Esophagus squamous epithelium (tissue), 5 donors: ENCODE measurements at places on chromosomes 7 and 10.

DNA sequence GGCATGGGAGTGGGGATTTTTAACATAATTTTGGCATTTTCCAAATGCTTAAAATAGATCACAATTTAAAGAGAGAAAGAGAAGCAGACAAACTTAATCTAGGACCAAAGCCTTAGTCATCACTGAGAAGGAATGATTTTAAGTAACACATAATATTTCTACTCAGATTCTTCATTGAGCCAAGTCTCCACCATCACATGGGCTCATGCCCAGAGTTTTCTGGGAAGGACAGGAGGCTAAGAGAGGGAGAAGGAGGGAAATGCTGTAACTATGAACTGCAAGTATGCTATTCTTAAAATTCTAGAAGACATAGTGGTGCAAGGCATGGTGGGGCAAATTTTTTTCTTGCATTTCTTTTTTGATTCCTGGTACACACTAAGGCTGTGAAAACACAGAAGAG lies 23.8 kb upstream of the UBE2D1 start:
- no peak overlapping the region for H3K27ac ChIP-seq
- peaks cover 7% of the 10 kb centered on the region for H3K27me3 ChIP-seq
- no peak overlapping the region for H3K4me3 ChIP-seq
- no peaks in the 10 kb centered on the region for H3K4me1 ChIP-seq

DNA sequence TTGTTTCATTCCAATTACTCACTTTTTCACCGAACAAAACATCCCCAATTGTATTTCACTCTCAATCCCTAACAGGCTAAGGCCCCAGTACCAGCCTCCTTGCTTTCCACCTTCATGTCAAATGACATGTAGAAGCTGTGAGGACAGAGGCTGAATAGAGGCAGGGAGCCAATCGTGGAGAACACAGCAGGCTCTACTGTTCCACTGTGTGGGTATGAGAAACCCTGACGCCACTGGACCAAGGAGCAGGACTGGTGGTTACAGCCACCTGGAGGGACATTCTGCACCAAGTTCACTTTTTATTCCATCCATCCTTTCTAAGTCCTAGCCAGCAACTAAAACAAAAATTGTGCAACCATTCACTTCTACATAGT lies 502.8 kb downstream of the SORCS1 start:
- no peak overlapping the region for H3K27ac ChIP-seq
- H3K36me3 ChIP-seq, result no peaks in the 10 kb centered on the region
- H3K27me3 ChIP-seq, result no peaks in the 10 kb centered on the region
- DNase-seq, result no peak

DNA sequence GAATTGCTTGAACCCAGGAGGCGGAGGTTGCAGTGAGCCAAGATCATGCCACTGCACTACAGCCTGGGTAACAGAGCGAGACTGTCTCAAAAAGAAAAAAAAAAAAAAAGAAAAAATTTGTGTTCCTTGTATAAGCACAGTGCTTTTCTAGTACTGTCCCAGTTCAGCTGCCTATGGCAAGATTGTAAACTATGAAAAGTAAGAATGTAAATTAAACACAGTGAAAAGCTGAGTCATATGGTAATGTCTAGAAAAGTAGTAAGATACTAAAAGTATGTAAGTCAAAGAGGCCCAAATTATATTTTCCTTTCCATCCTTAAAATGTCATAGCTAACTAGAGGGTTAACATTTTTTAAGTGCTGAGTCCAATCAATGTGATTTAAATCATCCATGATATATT lies 42.8 kb downstream of the RBM20 start:
- no peak overlapping the region for H3K27ac ChIP-seq
- no peak overlapping the region for H3K4me3 ChIP-seq
- DNase-seq, result no peak
- H3K4me1 ChIP-seq, result no peaks in the 10 kb centered on the region
- H3K27me3 ChIP-seq, result no peaks in the 10 kb centered on the region

DNA sequence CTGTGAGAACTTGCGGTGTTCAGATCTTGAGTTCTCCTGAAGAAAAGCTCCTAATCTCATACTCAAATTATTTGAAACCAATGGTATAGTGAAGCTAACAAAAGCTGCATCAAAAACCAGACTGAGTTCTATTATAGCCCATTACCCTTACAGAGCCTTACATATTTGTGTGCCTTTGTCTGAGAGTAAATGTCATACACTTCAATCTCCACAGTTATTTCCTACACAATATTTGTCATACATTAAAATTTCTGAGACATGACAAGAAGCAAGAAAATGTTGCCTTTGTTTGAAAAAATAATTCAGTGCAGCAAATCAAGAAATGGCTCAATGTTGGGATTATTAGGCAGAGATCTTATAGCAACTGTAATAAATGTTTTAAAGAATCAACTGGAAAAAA lies 776.1 kb upstream of the MBL2 start:
- H3K27ac ChIP-seq, result no peak overlapping the region
- H3K36me3 ChIP-seq, result no peaks in the 10 kb centered on the region
- DNase-seq, result no peak

DNA sequence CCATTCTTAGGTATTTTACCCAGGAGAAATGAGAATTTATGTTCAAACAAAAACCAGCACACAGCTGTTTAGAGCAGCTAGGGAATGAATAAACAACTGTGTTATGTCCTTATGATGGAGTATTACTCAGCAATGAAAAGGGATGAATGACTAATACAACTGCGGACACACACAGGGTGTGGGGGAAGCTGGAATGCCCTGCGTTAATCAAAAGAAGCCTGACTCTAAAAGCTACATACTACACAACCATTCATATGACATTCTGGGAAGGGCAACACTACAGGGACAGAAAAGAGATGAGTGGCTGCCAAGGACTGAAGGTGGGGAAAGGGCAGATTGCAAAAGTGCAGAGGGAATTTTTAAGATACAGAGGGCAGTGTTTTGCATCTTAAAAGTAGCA lies 64.0 kb downstream of the DLG5 start:
- H3K4me1 ChIP-seq, result peaks cover 32% of the 10 kb centered on the region
- no peaks in the 10 kb centered on the region for H3K36me3 ChIP-seq
- H3K4me3 ChIP-seq, result no peak overlapping the region
- H3K27ac ChIP-seq, result no peak overlapping the region
- DNase-seq, result no peak

DNA sequence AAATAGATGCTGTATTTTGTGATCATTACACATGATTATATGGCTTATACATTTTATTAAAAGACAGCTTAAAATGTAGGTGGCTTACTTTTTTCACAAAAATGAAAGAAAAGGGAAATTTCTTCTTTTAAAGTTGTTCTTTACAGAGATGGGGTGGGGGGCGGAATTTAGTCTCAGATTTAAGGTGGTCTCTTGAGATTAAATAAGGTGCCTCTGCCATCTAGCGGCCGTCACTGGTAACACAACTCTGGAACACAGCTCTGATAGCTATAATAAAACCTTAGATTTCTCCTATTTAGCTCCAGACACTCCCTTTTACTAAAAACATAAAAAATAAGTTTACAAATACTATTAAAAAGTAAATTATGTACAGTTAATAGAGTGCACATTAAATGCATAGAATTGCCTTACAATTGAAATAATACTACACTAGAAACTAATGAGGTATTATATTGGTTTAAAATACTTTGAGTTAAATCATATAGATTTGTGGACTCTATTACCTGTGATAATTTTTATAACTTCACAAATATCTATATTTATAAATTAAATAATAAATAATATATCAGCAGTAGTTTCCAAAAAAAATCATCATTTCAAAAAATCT lies 210.9 kb downstream of the DGKB start:
- no peak overlapping the region for H3K4me3 ChIP-seq
- no peaks in the 10 kb centered on the region for H3K4me1 ChIP-seq
- no peak overlapping the region for H3K27ac ChIP-seq

GRCh38 chr7:156949541-156950380 lies at the start of gene NOM1:
TSS of gene NOM1 (plus strand) at chr7:156949712. CDS start at chr7:156949738, 26 bp downstream.
- peaks cover 31% of the 10 kb centered on the region for H3K36me3 ChIP-seq
- peaks cover 5% of the 10 kb centered on the region for H3K27me3 ChIP-seq
- DNase-seq, result peak; percentile 24
- peak within 1 kb of the TSS; percentile 69 for H3K27ac ChIP-seq

DNA sequence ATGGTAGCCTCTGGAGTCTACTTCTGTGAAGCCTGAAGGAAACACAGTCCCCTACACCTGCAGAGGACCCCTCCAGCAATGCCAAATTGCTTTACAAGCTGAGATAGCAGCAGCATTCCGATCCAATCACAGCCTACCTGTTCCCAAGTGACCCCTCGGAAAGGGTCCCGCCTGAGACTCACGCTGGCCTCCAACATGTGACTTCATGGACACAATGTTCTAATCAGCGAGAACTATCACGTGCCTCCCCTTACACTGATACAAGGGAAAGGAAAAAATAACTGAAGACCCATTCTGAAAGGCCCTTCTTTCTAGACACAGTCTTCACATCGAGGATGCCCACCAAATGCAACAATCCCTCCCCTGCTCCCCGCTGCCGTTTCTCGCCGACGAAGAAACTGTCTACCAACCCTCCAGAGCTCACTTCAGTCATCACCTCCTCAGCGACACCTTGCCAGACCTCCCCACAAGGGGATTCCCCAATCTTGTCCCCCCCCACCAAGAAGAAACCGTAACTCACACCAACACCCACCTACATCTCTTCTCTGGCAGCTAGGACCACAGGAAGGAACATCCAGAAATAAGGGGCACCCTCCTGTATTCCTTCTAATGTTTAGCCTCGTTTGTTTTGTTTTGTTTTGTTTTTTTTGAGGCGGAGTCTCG lies 1.8 kb downstream of the SNX8 start:
- H3K27ac ChIP-seq, result no peak overlapping the region
- DNase-seq, result no peak
- no peaks in the 10 kb centered on the region for H3K36me3 ChIP-seq

DNA sequence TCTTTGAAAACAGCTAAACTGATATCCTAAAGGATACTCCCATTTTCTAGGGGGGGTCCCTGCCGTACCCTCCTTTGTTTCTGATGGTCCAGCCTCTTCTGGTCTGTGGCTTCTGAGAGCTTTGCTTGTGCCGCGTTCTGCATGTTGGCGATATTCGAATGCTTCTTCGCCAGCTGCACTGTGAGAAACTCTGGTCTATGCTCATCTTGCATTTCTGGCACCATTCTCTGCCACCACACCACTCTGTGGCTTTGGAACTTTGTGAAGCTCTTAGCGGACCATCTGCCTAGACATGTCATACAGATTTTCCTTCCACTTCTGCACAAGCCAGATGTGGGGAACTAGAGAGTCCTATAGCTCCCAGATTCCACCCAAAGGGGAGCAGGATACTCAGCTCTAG lies 197.2 kb downstream of the REEP3 start:
- H3K27me3 ChIP-seq, result no peaks in the 10 kb centered on the region
- peaks cover 4% of the 10 kb centered on the region for H3K4me1 ChIP-seq
- no peak overlapping the region for H3K4me3 ChIP-seq
- H3K27ac ChIP-seq, result no peak overlapping the region
- no peak for DNase-seq

GRCh38 chr10:11517150-11517549 lies 94.3 kb downstream of the USP6NL start:
- no peak for DNase-seq
- peaks cover 14% of the 10 kb centered on the region for H3K36me3 ChIP-seq
- peaks cover 20% of the 10 kb centered on the region for H3K4me1 ChIP-seq

GRCh38 chr10:93334901-93335327 lies 147.2 kb downstream of the MYOF start:
- H3K27ac ChIP-seq, result peak overlapping the region; percentile 53
- no peaks in the 10 kb centered on the region for H3K27me3 ChIP-seq
- no peak overlapping the region for H3K4me3 ChIP-seq
- no peak for DNase-seq
